ENCODE measurements at places on chromosomes 11 and 22.

GRCh38 chr11:7630002-7630401 lies 43.3 kb downstream of the CYB5R2 start:
- DNase-seq = no peak

GRCh38 chr11:109864151-109864661 lies 229.0 kb upstream of the ZC3H12C start:
- DNase-seq = no peak

DNA sequence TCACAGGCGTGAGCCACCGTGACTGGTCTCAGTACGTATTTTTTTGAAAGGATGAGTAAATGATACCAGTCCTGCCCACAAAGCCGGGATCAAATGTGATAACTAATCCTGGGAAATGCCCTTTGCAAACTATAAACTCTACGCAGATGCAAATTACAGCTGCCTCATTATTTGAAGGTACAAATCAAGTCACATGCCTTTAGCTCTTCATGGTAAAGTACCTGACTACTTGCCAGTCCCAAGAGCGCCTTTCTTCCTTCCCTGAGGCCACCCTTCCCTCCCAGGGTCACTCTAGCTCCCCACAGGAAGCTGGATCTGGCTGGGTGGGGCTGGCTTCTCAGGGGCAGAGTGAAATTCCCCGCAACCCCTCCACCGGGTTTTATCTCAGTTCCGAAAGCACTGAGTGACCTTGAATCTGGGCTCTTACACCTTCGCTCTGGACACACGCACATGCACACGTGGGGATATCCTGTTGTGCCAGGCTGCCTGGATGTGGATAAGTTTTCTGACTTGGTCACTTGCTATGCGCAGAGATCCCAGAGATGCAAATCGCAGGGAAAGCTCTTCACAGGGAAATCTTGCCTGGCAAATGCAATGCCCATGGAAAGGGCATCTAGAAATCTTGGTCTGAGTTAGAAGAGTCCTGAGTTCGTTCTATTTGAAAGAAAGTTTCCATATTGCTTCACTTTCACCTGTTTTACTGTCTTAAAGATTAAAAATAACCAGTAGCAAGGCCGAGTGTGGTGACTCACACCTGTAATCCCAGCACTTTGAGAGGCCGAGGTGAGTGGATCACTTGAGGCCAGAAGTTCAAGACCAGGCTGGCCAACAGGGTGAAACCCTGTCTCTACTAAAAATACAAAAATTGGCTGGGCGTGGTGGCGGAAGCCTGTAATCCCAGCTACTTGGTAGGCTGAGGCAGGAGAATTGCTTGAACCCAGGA lies 8.5 kb downstream of the A4GALT start:
- no peak for DNase-seq

GRCh38 chr11:85346484-85346883 lies 280.7 kb downstream of the DLG2 start:
- no peak for DNase-seq

DNA sequence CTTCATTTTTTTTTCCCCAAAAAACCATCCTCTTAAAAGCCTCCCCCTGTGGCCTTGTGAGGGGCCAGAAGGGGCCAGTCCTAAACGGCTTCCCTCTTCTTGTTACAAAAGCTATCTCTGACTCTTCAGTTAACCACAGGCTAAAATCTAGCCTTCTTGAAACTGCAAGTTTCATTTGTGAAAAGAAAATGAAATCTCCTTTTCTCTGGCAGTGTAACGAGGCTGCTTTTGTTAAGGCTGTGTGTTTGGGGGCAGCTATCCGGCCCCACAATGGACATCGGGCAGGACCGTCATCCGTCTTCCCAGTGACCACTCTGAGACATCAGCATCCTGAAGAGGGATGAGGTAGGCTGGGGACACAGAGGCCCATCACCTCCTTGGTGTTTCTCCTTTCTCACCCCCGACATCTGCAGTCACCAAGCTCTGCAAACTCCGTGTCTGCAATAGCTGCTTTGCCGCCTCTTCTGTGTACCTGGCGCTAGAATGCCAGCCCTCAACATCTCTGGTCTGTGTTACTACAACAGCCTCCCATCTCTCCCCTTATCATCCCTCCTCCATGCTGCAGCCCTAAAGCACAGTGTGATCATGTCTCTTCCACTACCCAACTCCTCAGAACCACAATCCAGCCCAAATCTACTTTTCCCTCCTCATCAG lies 94.0 kb downstream of the RCN1 start:
- no peak for DNase-seq

- DNase-seq = no peak
Measured at GRCh38 chr11:124285610-124286344, 28.0 kb downstream of the OR8D1 start.

- no peak for DNase-seq
Measured at GRCh38 chr11:93939084-93939760, 81.9 kb upstream of the HEPHL1 start.

DNA sequence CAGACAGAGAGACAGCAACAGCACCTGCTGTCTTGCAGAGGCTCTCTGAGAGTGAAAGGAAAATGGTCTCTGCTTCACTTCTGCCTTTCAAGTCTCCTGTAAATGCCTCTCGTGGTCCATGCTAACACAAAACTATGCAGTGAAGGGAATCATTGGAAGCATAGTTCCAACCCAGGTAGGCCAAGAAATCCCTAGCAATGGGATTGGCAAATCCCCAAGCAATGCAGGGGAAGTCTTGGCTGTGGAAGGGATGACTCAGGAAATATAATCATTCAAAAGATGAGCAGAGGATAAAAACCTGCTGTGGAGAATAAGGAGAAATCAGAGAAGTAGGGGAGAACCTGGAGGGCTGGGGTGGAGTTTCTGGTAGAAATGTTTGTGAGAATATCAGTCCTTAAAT lies 216.1 kb upstream of the ZBED5 start:
- DNase-seq = no peak

DNA sequence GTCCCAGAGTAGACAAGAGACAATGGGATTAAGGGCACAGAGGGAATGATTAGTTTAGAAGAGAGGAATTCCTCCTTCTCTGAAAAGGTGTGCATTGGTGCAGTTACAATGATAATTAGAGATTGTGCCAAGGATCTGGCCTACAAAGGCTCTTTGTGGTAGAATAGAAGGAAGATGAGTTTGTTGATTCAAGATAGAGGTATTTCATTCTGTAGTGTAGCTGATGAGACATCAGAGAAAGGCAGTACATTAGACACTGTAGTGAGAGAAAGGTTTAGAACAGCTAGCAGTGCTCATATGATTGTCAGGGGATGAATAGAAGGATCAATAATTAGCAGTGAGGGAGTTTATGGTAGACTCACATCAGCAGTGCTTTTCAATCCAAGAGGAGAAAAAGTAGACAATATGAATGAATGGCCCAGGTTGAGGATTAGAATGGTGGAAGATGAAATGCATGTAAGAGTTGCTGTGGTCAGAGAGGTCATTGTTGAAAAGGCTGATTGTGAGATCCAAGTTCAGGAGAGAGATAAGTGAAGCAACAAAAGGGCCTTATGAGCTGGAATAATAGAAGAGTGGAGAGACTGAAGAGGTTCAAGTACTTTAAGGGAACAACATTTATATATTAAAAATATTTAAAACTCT lies 28.9 kb downstream of the SIK2 start:
- DNase-seq = no peak

DNA sequence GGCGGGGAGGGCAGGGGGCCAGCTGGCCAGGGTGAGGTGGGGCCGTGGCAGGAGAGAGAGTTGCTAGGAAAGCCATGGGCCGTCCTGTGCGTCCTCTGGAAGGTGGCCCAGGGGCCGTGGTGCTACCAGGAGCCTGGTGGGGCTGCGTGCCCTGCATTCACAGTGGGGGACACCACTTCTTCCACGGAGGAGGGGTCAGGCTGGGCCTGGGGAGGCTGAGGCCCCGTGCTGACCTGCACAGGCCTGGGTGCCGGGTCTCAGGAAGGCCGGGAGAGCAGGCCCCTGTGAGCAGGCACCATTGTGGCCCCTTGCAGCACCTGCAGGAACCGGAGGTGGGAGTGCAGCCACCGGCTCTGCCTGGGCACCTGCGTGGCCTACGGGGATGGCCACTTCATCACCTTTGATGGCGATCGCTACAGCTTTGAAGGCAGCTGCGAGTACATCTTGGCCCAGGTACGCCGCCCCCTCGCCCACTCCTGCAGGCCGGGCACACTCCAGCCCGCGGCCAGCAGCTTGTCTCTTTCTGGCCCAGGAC lies 12.0 kb downstream of the MUC5B start:
- no peak for DNase-seq

DNA sequence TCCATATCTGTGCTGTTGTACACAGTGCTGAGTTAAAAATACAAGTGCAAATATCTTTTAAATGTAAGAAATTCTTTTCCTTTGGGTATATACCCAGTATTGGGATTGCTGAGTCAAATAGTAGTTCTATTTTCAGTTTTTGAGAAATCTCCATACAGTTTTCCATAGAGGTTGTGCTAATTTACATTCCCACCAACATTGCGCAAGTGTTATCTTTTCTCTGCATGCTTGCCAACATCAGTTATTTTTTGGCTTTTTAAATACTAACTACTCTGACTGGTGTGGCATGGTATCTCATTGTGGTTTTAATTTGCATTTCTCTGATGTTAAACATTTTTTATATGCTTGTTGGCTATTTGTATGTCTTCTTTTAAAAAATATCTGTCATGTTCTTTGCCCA lies 6.5 kb downstream of the OR52E8 start:
- no peak for DNase-seq

DNA sequence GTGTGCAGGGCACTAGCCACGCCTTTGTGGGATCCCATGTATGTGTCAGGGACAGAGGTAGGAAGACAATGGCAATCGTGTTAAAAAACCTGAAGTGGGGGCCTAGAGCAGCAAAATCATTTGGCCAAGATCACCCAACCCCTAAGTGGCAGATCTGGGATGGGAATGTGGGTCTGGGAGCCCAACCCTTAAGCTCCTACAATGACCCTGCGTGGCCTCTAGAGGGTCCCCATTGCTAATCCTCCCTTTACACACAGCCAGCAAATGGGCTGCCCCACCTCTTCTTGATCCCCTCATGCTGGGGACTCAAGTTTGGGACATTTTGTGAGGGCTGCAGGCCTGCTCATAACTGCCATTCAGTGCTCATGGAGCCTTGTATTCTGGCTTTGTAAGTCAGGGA lies 73.2 kb upstream of the SUSD2 start:
- DNase-seq = no peak

DNA sequence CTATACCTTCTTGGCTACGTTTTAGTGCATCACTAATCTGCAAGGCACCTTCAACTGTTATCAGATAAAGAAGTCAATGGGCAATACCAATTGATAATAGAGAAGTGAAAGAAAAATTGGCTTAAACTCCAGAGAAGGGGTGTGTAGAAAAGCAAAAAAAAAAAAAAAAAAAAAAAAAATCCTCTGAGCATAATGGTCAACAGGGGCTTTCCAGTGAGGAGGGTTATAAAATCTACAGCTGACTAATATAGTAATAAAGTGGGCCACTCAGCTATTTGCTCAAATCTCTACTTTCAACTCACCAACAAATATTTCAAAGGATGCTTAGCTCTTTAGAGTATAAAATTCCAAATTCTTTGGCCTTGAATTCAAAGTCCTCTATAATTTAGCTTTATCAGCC lies 77.8 kb downstream of the APOL5 start:
- no peak for DNase-seq

DNA sequence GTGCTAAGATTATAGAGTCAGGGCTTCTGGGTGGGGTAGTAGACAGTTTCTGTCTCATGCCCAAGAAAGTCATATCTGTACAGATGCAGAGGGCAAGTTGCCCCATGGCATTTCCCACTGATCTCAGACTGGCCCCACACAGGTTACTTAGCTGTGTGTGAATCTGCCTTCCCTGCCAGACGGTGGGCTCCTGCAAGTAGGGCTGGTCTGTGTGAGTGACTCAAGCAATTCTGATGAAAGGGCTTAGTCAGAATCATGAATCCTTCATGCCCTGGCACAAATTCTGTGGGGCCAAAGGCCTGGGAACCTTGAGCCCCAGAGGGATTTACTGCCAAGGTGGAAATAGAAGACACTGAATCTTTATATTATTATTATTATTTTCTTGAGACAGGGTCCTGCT lies 30.4 kb downstream of the USH1C start:
- no peak for DNase-seq

DNA sequence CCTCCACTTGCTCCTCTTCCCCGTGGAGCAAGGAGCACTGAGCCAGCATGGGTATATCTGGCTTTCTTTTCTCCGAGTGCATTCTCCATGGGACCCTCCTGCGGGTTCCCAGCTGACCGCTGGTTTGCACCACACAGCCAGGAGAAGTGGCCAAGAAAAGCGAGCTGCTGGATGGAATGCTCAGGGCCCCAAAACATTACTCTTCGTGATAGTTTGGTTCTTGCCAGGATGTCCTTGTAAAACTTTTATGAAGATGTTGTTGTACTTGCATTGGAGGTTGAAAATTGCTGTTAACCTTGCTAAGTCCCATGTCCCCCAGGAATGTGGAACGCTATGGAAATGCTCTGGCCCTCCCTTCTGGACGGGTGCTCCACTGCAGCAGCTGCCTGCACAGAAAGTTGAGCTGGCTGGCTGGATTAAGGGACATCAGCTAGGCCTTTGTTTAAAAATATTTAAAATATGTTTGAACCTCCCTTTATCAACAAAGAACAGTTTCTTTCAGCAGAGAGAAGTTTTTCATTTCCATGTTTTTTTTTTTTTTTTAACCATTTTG lies 68.7 kb downstream of the ZNRF3 start:
- DNase-seq = no peak

- no peak for DNase-seq
Measured at GRCh38 chr11:76321820-76322524, 59.0 kb downstream of the THAP12 start.

DNA sequence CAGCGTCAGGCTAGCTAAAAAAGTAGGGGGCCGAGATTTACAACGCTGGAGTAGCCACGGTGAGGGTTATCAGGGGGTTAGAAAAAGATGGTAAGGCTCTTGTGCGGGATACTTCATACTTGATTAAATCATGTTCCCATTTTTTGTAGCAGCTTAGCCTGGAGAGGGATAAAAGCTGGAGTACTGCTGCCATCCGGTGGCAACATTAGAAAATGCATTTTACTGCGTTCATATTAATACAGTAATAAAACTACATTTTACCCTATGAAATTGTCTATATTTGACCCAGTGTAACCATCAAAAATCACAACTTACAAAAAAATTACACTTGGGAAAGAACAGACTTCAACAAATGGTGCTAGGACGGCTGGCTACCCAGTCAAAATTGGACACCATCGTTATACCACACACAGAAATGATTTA lies 17.3 kb downstream of the RPUSD4 start:
- DNase-seq = peak; percentile 41

DNA sequence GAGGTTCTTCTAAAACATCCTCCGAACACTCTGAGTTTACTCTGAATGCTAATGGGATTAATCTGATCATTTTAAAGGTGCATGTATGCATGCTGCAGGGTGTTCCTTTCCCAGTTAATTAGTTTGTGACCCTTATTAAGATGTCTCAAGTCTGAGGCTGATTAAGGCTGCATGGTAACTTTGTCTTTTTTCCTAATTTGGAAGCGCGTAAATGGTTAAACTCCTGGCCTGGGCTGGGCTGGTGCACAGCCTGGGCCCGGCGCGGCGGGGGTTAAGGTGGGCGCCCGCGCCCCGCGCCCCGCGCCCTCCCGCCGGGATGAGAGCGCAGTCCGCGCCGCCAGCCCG lies 539.7 kb downstream of the NTM start:
- DNase-seq = no peak

Measured in NCI-H2029 treated with DMSO at 0.1 percent for 48 hours (cell line).